Fibroblast of skin of right biceps (primary cell): ENCODE measurements at places on chromosomes 3 and 15.

DNA sequence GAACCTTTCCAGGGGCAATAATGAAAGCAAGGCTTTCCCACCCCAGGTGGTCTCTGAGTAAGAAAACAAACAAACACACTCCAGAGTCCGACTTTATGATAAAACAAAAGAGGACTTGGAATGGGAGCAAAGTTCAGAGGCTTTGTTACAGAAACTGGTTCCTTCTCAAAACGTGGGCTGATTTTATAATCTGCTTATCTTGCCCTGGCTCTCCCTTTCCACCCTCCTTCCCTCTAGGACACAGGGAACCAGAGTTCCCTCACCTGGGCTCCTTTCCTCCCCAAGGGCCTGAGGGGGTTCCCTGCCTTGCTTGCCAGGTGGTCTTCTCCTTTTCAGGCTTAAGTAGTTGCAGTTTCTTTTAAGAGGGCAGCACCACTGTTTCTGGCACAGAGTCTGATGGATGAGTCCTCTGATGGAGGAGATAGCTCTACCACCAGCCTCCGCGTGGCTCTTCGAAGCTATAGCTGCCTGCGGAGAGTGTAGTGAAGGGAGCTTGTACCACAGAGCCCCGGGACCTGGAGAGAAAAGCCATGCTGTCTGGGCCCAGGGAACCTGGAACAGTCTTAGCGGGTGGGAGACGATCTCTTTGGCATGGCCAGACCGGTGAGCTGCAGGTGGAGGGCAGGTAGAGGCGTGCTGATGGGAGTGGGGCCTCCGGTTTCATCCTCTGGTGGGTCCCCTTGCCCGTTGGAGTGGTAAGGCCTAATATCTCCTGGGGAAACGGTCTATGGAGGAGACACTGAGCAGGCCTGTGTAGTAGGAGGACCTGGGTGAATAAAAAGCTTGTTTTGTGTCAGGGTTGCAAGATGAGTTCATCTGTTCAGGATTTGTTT is 68.7 kb downstream of the SMAD6 start:
- no peak for DNase-seq

GRCh38 chr3:30353711-30354467 is 252.5 kb upstream of the TGFBR2 start:
- DNase-seq, result no peak

DNA sequence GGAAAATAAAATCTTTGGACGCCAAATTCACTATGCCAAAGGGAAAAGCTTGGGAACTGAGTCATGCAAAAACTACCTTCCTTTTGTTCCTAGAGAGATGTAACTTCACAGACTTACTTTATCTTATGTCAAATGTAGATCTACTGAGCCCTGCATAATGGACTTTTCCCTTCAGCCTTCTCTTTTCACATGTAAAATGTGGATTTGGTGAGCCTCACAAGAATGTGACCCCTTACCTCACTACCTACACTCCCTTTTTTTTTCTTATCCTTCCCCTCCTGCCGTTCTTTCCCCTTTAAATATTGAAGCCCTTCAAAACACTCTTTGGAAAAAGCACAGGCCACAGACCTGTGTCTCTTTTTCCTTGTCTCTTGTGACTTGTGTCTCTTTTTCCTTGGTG is 14.0 kb upstream of the PCCB start:
- DNase-seq, result no peak

DNA sequence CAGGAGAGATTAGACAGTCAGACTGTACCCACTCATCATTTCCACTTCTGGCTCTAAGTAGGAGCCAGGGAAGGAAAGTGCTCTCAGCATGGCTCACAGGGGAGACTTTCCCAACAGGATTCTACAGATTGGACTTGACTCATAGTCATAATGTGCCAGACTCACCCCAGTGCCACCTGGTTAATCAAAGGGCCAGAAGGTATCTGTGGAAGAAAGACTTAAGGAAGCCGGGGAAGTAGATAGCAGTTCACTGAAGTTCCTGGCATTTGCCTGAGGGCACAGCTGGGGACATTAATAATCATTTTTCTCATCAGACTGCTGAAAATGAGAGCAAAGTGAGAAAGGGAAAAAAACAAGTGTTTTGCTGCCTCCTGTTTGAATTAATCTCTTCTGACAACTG is 717.5 kb downstream of the TUSC7 start:
- DNase-seq, result no peak

- no peak for DNase-seq
Observed at GRCh38 chr3:126888186-126888760, 94.6 kb upstream of the PLXNA1 start.

- DNase-seq, result peak; percentile 31
Observed at GRCh38 chr3:113255100-113255853, 43.9 kb downstream of the BOC start.

DNA sequence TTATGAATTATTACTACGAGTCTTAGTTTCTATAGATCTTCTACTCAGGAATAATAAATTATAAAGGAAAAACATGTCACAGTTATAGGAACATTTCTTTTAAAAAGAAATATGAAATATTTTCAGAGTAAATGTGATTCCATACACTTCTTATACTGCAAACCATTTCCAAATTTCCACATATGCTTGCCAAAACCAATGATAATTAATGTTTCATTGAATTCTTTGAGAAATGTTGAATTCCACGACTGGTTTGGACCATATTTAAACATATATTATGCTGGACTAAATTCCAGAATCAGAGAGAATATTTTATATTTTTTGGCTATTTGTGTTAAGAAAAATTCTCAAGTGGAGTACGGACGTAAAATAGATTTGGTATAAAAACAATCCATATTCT is 144.6 kb downstream of the EPHA3 start:
- no peak for DNase-seq

- DNase-seq, result no peak
Observed at GRCh38 chr3:84974347-84974746, 15.6 kb downstream of the CADM2 start.

GRCh38 chr15:78855746-78856145 is 16.9 kb upstream of the MORF4L1 start:
- DNase-seq, result peak; percentile 95

DNA sequence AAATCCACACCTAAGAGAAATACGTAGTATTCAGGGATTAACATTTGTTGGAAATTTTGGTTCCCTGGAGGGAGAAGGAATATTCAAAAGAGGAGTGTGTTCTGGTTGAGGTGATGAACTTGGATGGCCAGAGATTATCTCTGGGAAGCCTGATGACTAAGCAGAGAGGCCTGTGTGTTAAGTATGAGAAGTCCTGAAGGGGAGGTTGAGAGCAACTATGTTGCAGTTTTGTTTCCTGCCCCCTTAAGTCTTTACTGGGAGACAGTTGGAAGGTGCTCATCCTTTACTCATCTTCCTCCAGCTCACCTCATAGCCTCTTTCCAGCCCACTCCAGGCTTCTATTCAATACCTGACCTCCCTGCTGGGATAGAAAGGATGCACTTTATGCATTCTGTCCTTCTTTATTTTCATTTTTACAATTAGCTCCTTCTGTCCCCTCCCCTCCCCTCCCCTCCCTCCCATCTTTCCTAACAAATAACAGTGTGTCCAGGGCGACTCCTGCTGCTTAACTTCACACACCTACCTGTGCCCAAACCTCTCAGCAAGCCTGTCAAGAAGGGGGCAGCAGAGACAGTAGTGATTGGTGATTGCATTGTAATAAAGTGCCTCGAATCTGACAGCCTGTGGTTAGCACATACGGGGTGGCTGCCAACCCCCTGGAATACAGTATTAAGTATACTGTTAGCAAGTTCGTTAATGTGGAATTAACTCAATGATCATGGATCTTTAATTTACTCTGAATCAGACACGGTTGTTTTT is 11.9 kb downstream of the RAP2B start:
- peak; percentile 75 for DNase-seq

DNA sequence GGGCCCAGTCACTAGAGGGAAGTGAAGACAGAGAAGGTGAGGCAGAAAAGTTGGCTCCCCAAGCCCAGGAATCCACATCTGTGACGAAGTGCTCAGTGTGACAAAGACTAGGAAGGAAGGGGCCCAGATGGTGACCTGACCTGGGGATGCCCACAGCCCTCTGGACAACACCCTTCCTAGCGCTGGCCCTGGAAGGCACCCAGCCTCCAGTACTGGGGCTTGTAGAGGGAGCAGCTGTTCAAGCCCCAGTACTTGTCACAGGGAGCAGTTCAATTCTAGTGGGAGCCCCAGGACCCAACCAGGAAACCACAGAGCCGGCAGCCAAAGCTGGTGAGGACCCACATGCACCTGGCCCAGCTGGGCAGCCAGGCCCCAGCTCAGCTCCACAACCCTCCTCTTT is 190.8 kb downstream of the XXYLT1 start:
- DNase-seq, result no peak

- no peak for DNase-seq
Observed at GRCh38 chr3:100606894-100607512, 2.4 kb upstream of the ADGRG7 start.

- DNase-seq, result no peak
Observed at GRCh38 chr15:89201465-89202005, 19.8 kb downstream of the RLBP1 start.

- no peak for DNase-seq
Observed at GRCh38 chr3:37667335-37667734, 194.3 kb upstream of the CTDSPL start.

GRCh38 chr15:66609876-66610275 is 44.1 kb upstream of the LCTL start:
- no peak for DNase-seq

DNA sequence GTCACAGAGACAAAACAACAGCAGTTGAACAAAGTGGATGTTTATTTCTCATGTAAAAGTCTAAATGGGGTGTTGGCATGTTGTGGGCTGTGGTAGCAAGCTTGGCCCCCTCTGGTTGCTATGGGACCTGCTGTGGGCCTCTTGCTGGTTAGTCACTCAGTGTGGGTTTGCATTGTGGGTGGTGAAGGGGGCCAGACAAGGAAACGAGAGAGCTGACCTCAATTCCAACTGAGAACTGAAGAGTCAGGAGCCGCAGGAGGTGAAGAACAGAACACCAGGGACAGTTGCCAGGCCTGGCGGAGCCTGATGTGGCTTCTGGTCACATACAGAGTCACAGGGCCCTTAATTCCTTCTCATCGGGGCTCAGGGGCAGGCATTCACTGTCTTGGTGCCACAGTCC is 1.9 kb upstream of the ADPGK start:
- DNase-seq, result peak; percentile 80

- no peak for DNase-seq
Observed at GRCh38 chr3:107045791-107046190, 331.4 kb upstream of the CCDC54 start.

DNA sequence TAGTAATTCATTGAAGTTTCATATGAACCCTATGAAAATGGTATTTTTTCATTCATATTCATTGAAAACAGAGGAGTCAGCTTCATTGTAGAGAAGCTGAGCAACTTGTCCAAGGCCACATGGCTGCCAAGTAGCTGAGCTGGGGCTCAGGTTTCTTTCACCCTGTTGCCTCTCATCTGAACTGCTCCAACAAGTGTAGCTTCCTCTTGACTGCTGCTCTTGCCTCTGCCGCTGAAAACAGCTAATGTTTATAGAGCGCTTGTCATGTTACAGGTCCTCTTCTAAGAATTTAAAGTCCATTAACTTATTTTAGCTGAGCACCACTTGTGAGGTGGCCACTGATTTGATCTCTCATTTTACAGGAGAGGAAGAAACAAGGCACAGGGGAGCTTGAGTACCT is 81.1 kb downstream of the PDCD6IP start:
- no peak for DNase-seq

DNA sequence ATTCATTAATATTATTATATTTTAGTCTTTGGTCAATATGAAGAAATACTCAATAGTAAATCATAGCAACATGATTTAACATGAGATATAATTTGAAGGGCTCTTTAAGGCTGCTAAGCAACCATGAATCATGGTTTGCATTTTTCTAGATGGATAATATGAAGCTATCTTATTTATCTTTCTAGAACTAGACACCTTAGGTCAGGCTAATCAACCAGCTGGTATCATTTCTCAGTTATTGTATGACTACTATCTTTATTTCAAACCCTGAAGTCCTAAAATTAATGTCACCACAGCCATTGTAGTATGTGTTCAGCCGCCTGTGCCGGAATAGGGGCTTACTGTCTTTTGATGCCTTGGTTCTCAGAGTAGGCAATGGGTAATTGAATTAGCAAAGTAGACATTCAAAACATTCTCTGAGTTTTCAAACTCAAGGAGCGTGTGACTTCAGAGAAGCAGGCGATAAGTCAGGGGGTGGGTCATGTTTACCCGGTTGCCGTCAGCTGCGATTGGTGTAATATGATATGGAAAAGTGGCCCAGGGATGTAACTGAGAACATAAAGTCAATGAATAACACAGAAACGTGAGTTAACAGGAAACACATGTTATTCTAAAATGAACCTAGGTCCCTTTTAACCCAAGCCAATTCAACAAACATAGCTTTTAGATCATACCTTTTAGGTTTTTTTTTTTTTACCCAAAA is 93.4 kb upstream of the CTDSPL start:
- DNase-seq, result peak; percentile 67

DNA sequence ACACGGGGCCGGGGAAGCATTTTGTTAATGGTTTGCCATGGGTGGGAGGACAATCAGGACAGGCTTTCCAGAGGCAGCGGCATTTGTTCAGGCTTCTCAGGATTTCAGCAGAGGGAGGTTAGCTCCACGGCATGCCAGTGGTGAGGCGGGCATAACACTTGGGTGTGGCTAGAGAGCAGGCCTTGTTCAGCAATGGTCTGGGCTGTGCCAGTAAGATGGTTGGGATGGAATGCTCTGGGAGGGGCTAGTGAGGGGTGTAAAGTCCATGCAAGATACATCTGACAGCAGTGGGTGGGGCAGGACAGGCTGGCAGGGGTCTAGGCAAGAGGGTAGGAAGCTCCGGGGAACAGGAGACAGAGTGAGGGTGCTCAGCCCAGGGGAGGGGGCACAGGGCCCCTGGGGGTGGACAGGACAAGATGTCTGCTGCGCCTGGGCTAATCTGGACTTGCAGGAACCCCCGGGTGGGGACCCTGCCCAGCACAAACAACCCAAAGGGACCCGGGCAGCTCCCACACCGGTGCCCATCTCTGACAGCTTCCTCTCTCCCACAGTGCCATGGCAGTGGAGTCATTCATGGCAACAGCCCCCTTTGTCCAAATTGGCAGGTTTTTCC is 8.4 kb downstream of the TMEM43 start:
- no peak for DNase-seq

DNA sequence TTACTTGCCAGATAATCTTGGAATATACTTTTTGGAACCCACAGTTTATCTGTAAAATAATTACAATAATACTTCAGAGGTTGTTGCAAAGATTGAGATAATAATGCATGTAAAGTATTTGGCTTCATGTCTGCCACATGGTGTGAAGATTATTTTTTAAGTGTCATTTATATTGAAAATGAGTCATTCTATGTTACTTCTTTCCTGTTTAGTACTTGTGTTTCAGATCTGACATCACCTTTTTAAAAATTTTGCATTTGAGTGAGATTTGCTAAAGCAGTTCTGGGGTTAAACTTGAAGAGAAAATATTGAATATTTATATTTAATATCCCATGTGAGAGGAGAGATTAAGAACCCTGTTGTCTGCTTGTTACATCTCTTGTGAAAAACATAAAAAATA is 31.2 kb downstream of the IQGAP1 start:
- no peak for DNase-seq

- no peak for DNase-seq
Observed at GRCh38 chr15:71509139-71509538, 301.2 kb upstream of the NR2E3 start.

DNA sequence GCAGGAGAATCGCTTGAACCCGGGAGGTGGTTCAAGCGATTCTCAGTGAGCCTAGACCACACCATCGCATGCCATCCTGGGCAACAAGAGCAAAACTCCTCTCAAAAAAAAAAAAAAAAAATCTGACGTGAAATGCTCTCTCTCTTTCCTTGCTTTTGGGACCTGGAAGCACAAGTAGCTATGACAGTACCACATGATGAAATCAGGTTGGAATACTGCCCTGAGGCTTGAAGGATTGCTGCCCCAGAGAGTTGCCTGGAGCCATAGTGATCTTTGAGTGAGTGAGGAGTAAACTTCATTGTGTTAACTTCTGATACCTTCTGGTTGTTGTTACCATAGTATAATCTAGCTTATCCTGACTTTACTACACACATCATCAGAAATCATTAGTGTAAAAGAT is 23.3 kb downstream of the AKAP13 start:
- DNase-seq, result peak; percentile 78
